Melanocyte of skin (primary cell): ENCODE measurements at places on chromosomes 1 and 21. TPM values are rescaled to one million over a fixed set of nuclear protein-coding genes. Genes with fewer than 3 reads are reported as not detected.

The AMY2B gene
- total RNA-seq, result 0.62 and 1.00 TPM in 2 replicates

The CHI3L1 gene
- not detected in 2 replicates for total RNA-seq

The HDGF gene
- 125 and 138 TPM in 2 replicates for total RNA-seq

The DNAH14 gene
- 12.3 and 28.2 TPM in 2 replicates for total RNA-seq

The GJA4 gene
- not detected in 2 replicates for total RNA-seq

The ANXA9 gene
- total RNA-seq, result not detected in 2 replicates
